ENCODE measurements at places on chromosomes 5 and 9. TPM values are rescaled to one million over a fixed set of nuclear protein-coding genes. Genes with fewer than 3 reads are reported as not detected.

DNA sequence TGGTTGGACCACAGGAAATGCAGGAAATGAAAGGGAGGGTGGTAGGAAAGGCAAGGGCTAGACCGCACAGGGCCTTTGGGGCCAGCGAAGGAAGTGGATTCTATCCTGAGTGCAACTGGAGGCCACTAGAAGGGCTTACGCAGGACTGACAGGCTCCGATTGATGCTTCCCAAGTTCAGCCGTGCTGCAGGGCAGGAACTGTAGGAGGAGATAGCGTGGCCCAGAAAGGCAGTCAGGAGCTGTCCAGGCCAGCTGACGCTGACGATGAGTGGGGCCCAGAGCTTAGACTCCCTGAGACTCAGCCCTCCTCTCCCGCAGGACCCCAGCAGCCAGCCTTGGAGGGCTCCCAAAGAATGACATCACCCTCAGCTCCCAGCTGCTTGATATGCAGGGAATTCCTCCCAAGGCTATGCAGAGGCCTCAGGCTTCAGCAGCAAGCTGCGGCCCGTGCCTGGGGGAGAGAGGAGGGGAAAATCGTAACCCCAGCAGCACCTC is 48.8 kb downstream of the KCNIP1 start:
- DNase-seq, result peak; percentile 41

DNA sequence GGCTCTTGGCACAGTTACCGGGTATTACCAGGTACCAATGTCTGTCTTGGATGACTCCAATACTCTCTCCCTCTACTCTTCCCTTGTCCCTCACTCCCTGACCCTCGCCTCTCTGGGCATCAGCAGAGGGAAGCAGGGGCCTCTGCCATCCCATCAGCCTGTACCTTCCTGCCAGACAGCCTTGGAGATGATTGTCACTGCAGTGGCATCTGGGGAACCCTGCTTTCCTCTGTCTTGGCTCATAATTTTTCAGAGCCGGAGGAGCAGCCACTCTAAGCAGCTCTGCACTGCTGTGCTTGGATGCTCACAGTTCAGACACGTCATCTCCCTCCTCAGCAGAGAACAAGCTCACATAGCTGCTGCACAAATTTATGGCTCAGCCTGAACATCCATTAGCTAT is 274.1 kb downstream of the SMARCA2 start:
- no peak for DNase-seq

The DMRT3 gene
- not detected for polyA plus RNA-seq

The CTSV gene
- polyA plus RNA-seq, result 0.80 TPM

Data from endothelial cell of umbilical vein (primary cell).